Kidney glomerular epithelial cell (primary cell): ENCODE measurements at places on chromosomes 5 and 9.

- no peak for DNase-seq
Observed at GRCh38 chr9:90204128-90204831, 438.3 kb downstream of the DIRAS2 start.

DNA sequence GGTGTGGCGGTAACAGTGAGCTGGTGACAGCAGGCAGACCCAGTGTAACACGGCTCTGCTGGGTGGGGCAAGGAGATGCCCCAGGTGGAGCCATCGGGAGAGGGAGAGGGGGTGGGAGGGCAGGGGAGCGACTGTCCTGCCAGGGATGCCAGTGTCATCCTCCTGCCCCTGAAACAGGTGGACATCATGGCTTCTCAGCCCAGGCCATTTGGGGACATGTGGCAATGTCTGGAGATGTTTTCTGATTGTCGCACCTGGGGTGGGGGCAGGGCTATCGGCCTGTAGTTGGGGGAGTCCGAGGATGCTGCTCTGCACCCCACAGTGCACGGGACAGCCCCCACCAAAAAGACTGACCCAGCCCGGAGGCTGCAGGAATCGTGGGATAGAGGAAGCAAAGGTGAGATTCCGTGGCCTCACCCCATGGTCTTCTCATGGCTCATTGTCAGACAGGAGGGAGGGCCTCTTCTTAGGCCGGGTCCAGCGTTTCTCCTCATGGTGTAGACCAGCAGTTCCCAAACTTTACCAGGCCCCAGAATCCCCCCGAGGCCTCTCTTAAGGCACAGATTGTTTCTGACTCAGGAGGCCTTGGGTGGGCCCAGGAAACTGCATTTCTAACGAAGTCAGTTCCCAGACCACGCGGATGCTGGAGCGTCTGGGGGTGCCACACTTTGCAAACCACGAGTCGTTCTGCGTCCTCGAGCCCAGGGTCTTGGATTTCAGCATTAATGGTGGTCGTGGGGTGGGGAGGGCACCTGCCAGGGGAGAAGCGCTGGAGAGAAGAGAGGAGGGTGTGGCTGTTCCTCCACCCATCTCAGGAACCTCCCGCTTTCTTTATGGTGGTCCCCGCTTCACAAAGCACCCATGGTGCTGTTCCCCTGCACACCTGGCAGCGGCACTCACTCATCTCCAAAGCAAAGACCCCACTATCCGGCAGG is 11.0 kb downstream of the COL5A1 start:
- no peak for DNase-seq

GRCh38 chr9:116566677-116567488 is 120.2 kb upstream of the TRIM32 start:
- peak; percentile 66 for DNase-seq

DNA sequence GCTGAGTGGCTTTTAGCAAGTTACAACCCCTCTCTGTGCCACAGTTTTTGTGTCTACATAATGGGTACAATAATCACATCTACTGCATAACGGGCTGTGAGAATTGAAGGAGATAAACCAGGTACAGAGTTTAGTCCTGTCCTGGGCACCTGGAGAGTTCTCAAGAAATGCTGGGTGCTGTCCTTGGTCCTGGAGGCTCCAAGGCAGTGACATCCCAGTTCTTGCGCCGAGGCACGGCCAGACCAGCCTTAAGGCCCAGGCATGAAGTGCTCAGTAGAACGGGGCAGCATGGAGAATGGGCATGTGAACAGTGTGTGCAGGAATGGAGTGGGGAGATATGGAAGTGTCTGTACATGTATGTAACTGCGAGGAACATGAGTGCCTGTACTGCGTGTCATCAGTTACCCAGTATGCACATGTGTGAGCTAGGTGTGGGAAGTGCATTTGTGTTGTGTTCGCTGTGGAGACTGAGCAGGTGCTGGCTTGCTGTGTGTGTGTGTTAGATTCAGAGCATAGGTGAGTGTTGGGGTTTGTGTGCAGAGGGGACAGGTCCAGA is 6.3 kb upstream of the UNC5A start:
- no peak for DNase-seq

GRCh38 chr5:23316060-23316591 is 191.3 kb upstream of the PRDM9 start:
- no peak for DNase-seq

GRCh38 chr5:174425964-174426290 is 298.5 kb upstream of the MSX2 start:
- no peak for DNase-seq

GRCh38 chr5:130546211-130546610 is 618.8 kb downstream of the HINT1 start:
- no peak for DNase-seq

DNA sequence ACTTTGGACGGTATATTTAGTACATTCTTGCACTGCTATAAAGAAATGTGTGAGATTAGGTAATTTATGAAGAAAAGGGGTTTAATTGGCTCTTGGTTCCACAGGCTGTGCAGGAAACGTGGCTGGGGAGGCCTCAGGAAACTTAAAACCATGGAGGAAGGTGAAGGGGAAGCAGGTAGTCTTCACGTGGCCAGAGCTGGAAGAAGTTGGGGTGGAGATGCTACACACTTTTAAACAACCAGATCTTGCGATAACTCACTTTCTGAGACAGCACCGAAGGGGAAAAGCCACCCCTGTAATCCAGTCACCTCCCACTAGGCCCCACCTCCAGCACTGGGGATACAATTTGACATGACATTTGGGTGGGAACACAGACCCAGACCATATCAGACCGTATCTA is 13.5 kb downstream of the CNOT6 start:
- DNase-seq = no peak

DNA sequence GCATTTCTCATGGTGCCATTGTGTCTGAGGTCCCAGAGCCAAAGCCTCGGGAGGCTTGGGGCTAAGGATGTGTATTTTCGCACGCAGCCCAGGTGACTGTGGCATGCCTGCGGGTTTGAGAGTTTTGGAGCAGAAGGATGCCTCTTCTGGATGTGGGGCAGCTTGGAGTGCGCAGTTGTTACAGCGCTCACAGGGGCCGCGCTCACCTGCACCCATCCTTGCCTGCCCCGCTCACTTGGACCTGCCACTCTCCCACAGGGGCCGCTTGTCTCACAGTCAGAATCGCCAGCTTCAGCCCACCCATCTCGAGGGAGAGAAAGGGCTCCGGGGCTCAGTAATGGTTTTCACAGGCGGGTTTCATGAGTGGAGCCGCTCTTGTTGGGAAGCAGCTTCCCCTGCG is 132.9 kb downstream of the MVB12B start:
- no peak for DNase-seq
